Osteocyte (in vitro differentiated cells): ENCODE measurements at places on chromosomes 1 and 21.
A peak's percentile ranks its signal among the peaks of the same experiment; 100 is the strongest.

GRCh38 chr1:166164995-166165660 lies 1.7 kb downstream of the FAM78B start:
- H3K27me3 ChIP-seq, result peaks cover 49% of the 10 kb centered on the region
- no peaks in the 10 kb centered on the region for H3K36me3 ChIP-seq
- DNase-seq, result no peak
- H3K27ac ChIP-seq, result no peak overlapping the region
- H3K4me3 ChIP-seq, result peak overlapping the region; percentile 68
- peaks cover 12% of the 10 kb centered on the region for H3K4me1 ChIP-seq

DNA sequence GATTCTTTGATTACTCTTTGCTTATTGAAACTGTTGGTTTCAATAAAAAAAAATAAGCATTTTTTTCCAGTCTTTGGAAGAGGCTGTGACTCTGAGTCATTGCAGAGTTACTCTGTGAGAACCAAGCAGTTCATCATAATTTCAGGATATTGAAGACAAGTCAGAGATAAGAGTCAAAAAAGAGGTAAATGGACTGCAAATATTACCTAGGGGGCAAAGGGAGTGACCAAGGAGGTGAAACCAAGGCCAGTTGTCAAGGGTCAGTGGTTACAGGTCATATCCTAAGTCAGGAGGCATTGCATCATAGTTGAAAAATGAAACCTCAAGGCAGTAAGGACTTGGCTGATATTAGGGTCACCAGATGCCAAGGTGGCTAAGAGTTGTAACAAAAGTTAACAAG lies 597.1 kb upstream of the USP24 start:
- no peak overlapping the region for H3K4me3 ChIP-seq
- no peak overlapping the region for H3K27ac ChIP-seq
- no peak for DNase-seq
- peaks cover 5% of the 10 kb centered on the region for H3K36me3 ChIP-seq

DNA sequence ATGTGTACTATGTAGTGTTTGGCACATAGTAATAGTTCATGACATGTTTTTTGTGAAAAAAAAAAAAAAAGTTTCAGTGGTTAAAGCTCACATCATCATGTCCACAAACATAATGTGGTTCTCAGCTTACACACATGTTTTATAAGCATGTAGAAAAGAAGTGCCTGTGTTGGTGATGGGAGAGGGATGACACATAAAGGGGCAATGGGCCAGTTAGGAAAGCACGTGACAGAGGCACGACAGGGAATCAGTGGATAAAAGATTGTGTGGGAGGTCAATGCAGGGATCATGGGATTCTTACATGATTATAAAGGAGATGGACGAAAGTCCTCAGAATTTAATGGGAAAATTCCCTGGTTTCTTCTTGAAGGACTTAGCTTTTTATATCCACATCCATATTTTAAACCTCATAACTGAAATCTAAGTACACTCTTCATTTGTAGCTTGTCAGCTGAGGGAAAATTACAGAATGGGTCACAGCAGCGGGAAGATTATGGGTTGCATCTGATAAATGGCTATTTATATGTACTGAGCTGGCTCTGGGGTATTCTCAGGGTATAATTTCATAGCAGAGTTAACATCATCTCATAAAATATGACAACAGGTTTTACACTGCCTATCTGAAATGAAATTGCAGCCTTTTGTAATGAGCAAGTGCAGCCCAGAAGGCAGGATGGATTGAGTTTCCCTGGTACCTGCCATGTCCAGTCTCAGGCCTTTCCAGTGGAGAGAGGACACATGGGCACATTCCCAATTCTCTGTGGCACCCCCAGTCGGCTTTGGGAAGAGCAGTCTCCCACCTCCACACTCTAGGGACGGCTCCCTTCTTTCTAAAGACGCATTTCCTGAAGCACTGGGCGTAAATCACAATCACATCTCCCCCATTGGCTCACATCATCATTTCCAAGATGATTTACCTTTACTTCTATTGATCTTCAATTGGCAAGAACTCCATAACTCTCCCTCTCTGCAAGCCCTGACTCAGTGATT lies 42.3 kb upstream of the NHLH2 start:
- DNase-seq, result no peak
- no peaks in the 10 kb centered on the region for H3K4me1 ChIP-seq
- H3K36me3 ChIP-seq, result no peaks in the 10 kb centered on the region
- H3K27me3 ChIP-seq, result peaks cover 14% of the 10 kb centered on the region

DNA sequence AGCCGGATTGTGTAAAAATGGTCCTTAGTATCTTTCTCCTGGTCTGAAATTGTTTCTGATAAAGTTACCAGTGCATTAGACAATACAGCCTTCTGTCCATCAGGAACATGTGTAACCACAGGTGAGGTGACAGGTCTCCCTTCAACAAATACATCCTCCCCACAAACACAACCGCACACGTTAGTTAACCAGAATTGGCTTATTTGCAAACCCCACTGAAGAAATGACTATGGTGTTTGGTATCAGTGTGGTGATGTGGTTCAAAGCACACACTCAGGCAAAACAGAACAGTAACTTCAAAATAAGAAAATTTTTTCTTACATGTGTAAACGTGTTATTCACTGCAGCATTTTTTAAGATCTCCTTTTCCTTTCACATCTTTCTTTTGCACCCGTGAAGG lies 517.2 kb upstream of the NR5A2 start:
- H3K4me3 ChIP-seq, result no peak overlapping the region
- no peaks in the 10 kb centered on the region for H3K36me3 ChIP-seq
- no peak overlapping the region for H3K27ac ChIP-seq

DNA sequence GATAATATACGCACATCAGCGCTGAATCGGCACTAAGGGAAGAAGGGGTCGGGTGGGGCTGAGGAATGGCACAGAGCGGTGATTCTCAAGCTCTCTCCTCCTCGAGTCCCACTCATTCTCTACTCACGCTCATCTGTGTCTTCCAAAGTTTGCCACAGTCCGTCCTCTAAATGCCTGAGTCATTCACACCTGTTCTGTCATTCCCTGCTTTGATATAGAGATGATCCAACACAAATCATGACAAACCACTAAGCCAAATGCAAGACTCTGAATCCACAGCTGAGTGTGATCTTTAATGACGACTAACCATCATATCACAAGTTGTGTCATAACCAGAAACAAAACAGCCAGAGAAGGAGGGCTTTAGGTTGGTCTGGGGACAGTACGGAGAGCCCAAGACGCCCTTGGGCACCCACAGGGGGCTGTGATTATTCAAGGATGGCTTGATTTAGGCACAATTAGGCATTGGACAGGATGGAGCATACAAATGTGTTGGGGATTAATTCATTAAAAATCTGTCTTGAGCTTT lies 501.5 kb downstream of the KIF26B start:
- no peaks in the 10 kb centered on the region for H3K36me3 ChIP-seq
- no peaks in the 10 kb centered on the region for H3K4me1 ChIP-seq
- no peak overlapping the region for H3K4me3 ChIP-seq
- peak; percentile 59 for DNase-seq
- H3K27me3 ChIP-seq, result no peaks in the 10 kb centered on the region

GRCh38 chr1:79193211-79194079 lies 186.9 kb upstream of the ADGRL4 start:
- H3K27ac ChIP-seq, result peak overlapping the region; percentile 73
- no peak for DNase-seq
- H3K4me3 ChIP-seq, result no peak overlapping the region
- H3K36me3 ChIP-seq, result peaks cover 3% of the 10 kb centered on the region
